Lower leg skin (tissue), 4 donors: ENCODE measurements at places on chromosomes 11 and 22. TPM values are rescaled to one million over a fixed set of nuclear protein-coding genes. Genes with fewer than 3 reads are reported as not detected.

Gene NRXN2
- 0.27 TPM for total RNA-seq

DNA sequence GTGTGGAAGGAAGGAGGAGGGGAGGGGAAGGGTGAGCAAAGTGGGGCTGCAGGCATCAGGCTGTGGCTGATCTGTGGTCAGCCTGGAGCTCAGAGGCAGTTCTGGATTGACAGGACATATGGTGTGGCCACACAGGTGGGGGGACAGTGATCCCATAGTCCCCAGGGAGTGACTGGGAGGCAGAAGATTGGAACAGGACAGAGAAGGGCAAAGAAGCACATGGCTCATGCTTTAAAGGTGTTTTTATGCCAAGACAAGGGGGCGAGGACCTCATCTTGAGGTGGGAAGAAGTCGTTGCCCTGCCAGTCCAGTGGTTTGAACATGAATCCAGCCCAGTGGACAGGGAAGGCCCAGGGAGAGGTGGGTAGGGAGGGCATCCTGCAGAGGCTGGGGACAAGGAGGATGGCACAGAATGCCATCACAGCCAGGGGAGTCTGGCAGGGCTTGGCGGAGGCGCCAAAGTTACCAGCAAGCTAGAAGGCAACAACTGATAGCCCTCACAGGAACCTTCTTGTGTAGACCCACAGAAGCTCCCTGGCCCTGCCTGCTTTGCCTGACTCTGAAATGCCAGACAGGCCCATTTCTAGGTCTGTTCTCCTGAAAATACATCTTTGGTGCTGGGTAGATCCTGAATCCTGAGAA, 3.1 kb downstream of the BET1L start:
- peak; percentile 58 for DNase-seq

GRCh38 chr11:1522081-1522424, 35.5 kb upstream of the MOB2 start:
- DNase-seq, result no peak

GRCh38 chr11:111400595-111400994, 21.5 kb upstream of the POU2AF1 start:
- no peak for DNase-seq

DNA sequence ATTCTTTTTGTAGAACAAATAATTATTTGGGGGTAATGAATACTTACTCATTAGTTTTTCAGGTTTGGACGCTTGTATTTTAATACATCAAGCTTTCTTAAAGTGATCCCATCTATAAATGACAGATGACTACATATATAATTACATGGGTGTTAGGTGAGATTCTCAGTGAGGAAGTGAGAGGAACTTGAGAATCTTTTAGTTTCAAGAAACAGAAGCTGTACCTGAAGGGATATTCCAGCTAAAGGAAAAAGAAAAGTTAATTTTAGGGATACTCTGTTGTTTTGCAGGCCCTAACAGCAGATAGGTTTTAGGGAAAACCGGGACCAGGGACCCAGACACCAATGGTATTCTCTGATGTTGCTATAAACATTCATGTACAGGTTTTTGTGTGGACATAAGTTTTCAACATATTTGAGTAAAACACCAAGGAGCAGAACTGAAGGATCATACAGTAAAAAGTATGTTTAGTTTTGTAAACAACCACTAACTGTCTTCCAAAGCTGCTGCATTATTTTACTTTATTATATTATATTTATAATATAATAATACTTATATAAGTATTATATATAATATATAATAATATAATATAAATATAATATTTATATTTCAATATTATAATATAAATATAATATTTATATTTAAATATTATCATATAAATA, 24.1 kb upstream of the PHOX2A start:
- no peak for DNase-seq

GRCh38 chr11:76257074-76257719, 50.9 kb upstream of the WNT11 start:
- no peak for DNase-seq
